ENCODE measurements at places on chromosomes 6 and 20.
A peak's percentile ranks its signal among the peaks of the same experiment; 100 is the strongest.

GRCh38 chr6:37077905-37078296 lies 72.4 kb downstream of the FGD2 start:
- DNase-seq = no peak

GRCh38 chr20:50223039-50224005 lies 32.7 kb downstream of the CEBPB start:
- no peak for DNase-seq

GRCh38 chr6:25713824-25714223 lies 40.7 kb upstream of the SLC17A4 start:
- no peak for DNase-seq

GRCh38 chr6:36141091-36141490 lies 10.8 kb downstream of the MAPK13 start:
- DNase-seq = no peak

GRCh38 chr6:81759782-81760181 lies 7.3 kb upstream of the TENT5A start:
- DNase-seq = no peak

- DNase-seq = no peak
Observed at GRCh38 chr6:34514593-34515472, 41.3 kb downstream of the SPDEF start.

GRCh38 chr20:62602550-62602949 lies 39.8 kb upstream of the SLCO4A1 start:
- DNase-seq = no peak

DNA sequence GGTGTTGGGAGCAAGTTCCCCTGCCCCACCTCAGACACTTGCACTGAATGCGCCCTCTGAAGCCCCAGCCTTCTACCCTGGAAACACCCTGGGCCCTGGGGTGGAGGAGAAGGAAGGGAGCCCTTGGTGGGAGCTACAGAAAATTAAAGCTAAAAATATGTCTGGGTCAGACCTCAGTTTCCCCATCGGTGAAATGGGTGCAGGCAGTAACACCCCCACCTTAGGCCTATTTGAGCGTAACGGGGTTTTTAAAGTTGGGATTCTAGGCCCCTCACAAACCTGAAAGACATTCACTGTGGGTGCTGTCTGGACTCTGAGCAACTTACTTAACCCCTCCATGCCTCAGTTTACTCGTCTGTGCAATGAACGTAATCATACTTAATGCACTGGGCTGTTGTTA lies 19.3 kb upstream of the CDH22 start:
- DNase-seq = no peak

DNA sequence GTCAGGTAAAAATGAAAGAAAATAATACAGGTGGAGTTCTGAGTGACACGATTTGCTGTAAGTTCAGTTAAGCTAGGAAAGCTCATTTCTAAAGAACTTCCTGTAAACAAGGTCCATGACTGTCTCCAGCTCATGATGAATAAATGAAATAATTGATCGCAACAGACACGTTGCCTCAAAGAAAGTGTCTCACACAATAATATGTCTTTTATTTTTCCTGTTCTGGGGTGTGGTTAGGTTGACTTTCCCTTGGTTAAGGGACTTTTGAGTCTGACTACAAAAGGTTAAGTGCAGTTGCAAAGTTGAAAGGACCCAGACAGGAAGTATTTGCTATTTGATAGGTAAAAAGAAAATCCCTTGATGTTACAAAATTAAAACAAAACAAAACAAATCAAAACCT lies 304.2 kb upstream of the PRDM1 start:
- no peak for DNase-seq

GRCh38 chr6:167474725-167475124 lies 149.8 kb downstream of the TTLL2 start:
- DNase-seq = no peak

GRCh38 chr20:53247468-53248103 lies 275.4 kb downstream of the TSHZ2 start:
- no peak for DNase-seq

- DNase-seq = no peak
Observed at GRCh38 chr6:112501705-112502104, 154.6 kb downstream of the RFPL4B start.

DNA sequence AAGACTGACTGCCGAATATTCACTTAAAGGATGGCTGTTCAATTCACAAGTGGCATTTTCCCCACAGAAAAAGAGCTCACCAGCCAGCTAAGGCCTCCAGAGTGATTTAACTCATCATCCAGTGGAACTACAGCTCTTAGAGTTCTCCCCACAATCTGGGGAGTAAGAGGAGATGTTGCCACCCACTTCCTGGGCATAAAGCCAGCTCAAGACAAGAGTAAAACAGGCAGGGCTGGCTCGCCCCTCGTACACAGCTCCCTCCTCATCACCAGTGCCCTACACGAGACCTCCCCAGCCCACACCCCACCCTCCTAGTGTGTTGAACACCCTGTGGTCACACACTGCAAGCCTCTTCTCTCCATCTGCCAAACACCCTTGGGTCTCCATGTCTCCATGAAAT lies 47.2 kb upstream of the IPCEF1 start:
- DNase-seq = no peak

- DNase-seq = no peak
Observed at GRCh38 chr20:59081036-59081435, 38.5 kb upstream of the PRELID3B start.

DNA sequence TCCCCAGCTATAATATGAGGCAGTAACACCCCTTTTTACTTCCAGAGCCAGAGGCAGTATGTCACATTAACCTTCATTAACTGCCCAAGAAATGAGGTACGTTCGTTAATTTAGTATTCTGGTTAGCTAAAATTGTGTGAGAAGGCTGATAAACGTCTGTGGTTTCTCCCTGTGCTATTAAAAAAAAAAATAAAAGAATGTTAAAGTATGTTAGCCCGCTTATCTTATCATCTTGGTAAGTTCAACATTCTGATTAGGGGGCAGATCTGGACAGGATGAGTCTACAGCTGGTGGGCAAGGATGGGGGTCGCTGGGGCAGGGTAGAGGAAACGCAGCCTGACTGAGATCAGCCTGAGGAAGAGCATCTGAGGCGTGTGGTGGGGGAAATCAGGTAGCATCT lies 154.0 kb downstream of the PRL start:
- DNase-seq = no peak

DNA sequence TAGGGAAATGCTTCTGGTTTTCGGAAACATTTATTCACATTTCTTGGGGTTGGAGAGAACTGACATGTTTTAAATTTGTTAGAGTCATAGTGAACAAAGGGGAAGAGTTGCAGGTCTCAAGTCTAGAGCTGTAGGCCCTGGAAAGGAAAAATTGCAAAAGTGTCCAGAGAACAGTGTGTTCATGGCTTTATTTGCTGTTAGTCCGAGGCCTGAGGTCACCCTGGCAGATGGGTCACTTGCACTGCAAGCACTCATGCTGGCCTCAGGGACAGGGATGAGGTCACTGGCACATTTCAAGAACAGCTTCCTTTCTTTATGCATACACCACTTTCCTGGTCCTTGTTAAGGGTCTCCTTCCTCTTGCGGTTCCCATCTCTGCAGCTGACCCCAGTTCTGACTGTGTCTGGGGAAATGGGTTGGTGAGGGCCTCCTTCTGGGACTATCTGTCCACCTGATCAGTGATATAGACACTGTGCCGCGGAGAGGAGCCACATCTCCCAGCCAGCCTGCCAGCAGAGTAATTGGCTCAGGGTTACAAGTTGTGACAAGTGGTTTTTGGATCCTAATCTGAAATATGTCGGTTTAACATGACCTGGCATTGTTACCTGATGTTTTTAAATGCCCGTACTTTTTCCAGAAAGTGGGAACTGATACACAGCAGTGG lies 194.0 kb downstream of the EYA4 start:
- DNase-seq = no peak

- no peak for DNase-seq
Observed at GRCh38 chr6:77326029-77326428, 137.3 kb downstream of the HTR1B start.

DNA sequence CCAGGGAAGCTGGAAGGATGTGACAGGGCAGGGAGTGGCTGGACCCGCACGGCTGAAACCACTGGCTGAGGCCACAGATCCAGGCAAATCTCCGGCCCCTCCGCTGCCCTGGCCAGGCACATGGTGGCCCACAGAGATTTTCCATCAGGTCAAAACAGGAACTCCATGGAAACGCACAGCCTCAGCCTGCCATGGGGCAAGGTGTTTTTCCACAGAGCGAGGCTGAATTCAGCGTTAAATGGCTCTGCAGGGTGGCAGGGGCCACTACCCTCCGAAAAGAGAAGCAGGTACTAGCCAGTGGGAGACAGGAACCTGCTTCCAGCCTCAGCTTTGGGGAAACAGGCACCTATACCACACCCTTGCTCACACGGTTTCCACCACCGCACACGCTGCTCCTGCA lies 53.1 kb downstream of the PREX1 start:
- DNase-seq = no peak

DNA sequence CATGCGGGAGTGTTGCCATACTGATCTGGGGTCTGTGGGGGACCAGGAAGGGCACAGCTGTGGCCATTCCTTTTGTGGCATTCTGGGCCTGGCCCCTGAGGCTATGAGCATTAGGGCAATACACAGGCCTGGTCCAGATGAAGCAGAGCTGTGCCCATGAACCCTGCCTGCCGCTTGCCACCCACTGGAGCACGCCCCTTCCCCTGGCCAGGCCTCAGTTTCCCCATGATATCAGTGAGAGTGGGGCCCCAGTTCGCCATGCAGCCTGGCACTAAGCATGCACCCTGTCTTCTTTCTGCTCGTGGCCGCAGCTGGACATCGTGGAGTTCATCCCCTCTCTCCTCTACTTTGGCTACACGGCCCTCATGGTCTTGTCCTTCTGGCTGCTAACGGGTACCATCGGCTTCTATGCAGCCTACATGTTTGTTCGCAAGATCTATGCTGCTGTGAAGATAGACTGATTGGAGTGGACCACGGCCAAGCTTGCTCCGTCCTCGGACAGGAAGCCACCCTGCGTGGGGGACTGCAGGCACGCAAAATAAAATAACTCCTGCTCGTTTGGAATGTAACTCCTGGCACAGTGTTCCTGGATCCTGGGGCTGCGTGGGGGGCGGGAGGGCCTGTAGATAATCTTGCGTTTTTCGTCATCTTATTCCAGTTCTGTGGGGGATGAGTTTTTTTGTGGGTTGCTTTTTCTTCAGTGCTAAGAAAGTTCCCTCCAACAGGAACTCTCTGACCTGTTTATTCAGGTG lies 42.4 kb downstream of the PLAGL2 start:
- DNase-seq = no peak

GRCh38 chr6:149843051-149843633 lies 21.0 kb downstream of the LRP11 start:
- DNase-seq = no peak

DNA sequence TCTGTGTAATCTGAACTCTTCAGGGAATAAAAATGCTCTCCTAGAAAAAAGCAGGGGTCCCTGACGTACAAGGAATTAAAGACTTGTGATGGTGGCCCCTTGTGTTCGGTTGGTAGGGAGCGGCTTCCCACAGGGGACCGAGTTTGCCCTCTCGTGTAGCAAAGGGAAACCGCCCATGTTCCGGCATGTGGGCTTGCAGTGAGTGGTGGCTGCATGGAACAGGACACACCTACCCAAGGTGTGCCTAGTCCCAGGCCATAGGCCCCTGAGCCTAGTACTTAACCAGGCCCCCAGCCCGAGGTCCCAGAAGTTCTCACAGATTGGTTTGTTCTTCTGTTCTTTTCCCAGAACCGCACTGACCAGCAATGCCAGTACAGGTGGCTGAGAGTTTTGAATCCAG lies 15.5 kb downstream of the MYBL2 start:
- no peak for DNase-seq

GRCh38 chr20:40659567-40659966 lies 29.5 kb downstream of the MAFB start:
- DNase-seq = no peak

- no peak for DNase-seq
Observed at GRCh38 chr20:24935140-24935539, 13.9 kb upstream of the CST7 start.

DNA sequence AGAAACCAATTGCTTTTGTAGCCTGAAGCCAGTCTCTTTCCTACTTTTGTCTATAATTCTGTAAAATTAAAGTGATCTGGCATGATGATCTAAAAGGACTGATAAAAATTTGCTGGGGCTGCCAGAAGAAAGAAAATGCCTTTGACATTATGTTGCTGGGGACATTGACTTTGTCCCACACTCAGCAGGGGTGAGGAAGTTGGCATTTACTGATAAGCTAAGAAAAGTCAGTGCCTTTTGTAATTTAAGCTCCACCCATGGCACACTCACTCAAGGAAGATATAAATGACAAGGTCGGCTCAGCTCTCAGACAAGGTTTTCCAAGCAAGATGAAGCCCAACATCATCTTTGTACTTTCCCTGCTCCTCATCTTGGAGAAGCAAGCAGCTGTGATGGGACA lies at the start of gene SEMG1:
Gene SEMG1 (plus strand): TSS at position 309 of the 400 bp plus-strand sequence. CDS start 21 bp downstream, at position 330.
- no peak for DNase-seq

- no peak for DNase-seq
Observed at GRCh38 chr6:116247285-116247684, 6.6 kb downstream of the TSPYL4 start.

DNA sequence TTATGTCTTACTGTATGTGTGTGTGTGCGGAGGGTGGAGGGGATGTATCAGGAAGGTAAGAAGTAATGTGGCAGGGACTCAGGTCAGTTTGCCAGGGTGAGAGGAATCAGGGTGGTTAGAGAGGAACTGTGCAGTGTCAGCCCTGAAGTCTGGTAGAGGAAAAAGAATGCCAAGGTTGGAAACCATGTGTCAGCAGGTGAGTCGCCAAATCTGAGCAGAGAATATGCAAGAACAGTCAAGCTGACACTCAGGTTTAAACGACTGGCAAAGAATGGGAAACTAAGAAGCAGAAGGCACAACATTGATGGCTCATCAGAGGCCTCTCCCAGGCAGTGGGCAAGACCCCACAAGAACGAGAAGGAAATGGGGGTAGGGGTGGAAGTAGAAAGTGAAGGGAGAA lies 107.5 kb upstream of the TBX18 start:
- no peak for DNase-seq

- DNase-seq = peak; percentile 29
Observed at GRCh38 chr20:881051-881782, 34.9 kb downstream of the ANGPT4 start.

- DNase-seq = no peak
Observed at GRCh38 chr20:61923371-61924166, 142.1 kb downstream of the TAF4 start.

DNA sequence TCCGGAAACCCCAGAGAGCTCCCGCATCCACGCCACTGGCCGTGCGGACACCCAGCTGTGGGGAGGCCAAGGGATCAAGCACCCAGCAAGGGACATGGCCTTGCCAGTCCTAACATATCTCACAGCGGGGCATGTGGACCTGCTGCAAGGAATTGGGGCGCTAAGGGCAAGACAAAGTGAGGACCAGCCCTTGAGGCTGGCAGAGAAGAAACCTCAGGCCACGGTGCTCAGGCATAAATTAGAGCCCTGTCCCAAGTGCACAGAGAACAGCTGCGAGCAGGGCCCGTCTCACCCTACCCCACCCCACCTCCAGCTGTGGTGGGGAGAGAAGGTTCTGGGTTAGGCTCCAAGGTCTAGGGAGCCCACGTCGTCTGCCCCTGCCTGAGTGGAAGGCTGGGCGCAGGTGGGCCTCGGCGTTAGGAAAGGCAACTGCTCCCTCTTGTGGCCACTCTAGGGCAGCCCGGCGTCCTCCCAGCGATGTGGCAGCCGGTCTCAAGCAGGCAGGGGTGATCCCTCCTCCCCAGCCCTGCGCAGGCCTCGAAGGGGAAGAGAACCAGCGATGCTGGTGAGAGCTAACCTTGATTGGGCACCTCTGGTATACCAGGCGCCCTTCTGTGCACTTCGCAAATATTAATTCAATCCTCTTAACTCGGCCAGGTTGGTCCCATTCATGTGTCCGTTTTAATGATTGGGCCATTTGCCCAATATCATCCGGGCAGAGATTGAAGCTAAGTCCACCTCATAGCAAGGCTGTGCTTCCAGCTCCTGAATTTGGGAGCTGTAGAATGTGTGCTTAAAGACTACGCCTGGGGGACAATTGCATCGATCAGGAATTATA lies 235.8 kb downstream of the NFATC2 start:
- DNase-seq = no peak

GRCh38 chr6:11222385-11223277 lies 9.8 kb downstream of the NEDD9 start:
- no peak for DNase-seq
